Activated CD4-positive, alpha-beta T cell treated with anti-CD3 and anti-CD28 coated beads for 4 hours (primary cell): ENCODE measurements at places on chromosomes 4 and X.

GRCh38 chr4:1862055-1862911, 6.3 kb upstream of the LETM1 start:
- DNase-seq, result no peak

- no peak for DNase-seq
Observed at GRCh38 chr4:55907469-55907868, 41.3 kb upstream of the CEP135 start.

DNA sequence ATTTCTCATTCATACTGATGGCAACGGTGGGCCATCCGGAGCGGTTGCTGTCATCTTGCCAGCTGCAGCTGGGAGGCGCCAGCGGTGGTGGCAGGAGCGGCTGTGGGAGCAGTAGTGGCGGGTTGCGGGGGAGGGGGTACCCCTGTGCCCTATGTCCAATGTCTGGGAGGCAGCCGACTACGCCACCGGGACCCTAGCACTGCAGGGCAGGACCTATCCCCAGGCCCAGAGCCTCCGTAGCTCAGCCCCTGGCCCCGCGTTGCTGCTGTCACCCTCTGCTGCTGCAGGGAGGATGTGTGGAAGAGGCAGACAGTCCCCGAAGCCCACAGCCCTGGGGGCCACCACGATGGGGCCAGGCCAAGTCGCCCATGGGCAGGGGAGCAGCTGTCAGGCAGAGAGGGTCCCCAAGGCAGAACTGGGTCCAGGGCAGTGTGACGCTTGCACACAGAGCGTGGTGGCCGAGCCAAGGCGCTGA, 10.0 kb upstream of the SPP1 start:
- DNase-seq, result no peak

- DNase-seq, result no peak
Observed at GRCh38 chrX:8672176-8672575, 59.8 kb downstream of the ANOS1 start.

GRCh38 chr4:188975271-188975670, 836.0 kb downstream of the TRIML1 start:
- no peak for DNase-seq

DNA sequence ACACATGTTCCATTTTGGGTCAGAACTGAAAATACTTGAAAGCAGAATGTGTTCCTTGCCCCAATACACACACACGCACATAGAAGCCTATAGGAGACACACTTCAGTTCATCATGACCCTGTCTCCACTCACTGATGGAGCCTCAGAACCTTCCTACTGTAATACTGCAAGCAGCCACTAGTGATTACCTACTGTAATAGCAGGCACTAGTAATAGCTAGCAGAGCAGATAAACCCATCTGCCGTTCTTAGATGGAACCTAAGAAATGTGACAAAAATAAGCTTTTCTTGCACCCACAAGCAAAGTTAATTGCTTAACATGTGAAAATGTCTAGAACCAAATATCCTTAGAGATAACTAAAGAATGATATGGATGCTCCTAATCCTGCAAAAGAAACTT, 13.6 kb downstream of the AMTN start:
- DNase-seq, result no peak

GRCh38 chr4:4216648-4217047, 10.1 kb downstream of the OTOP1 start:
- no peak for DNase-seq
